ENCODE measurements at places on chromosomes 11 and 22.

- no peak overlapping the region for H3K4me3 ChIP-seq
- H3K27ac ChIP-seq: no peak overlapping the region
- H3K27me3 ChIP-seq: peaks cover 4% of the 10 kb centered on the region
- H3K4me1 ChIP-seq: no peaks in the 10 kb centered on the region
- DNase-seq: no peak
- H3K36me3 ChIP-seq: no peaks in the 10 kb centered on the region
Measured at GRCh38 chr11:69409812-69410645, 71.4 kb upstream of the LINC01488 start.

- peak; percentile 68 for DNase-seq
- peaks cover 11% of the 10 kb centered on the region for H3K4me1 ChIP-seq
- no peak overlapping the region for H3K27ac ChIP-seq
- H3K27me3 ChIP-seq: no peaks in the 10 kb centered on the region
- H3K36me3 ChIP-seq: no peaks in the 10 kb centered on the region
Measured at GRCh38 chr11:1772270-1773130, 8.8 kb upstream of the CTSD start.

GRCh38 chr22:49521787-49522224 lies 305.9 kb downstream of the BRD1 start:
- no peak for DNase-seq
- H3K36me3 ChIP-seq: no peaks in the 10 kb centered on the region
- no peak overlapping the region for H3K4me3 ChIP-seq
- H3K27ac ChIP-seq: no peak overlapping the region
- H3K4me1 ChIP-seq: no peaks in the 10 kb centered on the region

GRCh38 chr22:39083212-39084165 lies 6.4 kb downstream of the APOBEC3G start:
- H3K36me3 ChIP-seq: no peaks in the 10 kb centered on the region
- no peak overlapping the region for H3K4me3 ChIP-seq
- H3K4me1 ChIP-seq: 0 out of 2 replicates have a peak, but pooled peaks cover under 1% of the 10 kb centered on the region
- no peak overlapping the region for H3K27ac ChIP-seq
- no peaks in the 10 kb centered on the region for H3K27me3 ChIP-seq
- DNase-seq: no peak

GRCh38 chr11:126817096-126817495 lies 183.5 kb downstream of the KIRREL3 start:
- peaks cover 10% of the 10 kb centered on the region for H3K4me1 ChIP-seq
- H3K4me3 ChIP-seq: no peak overlapping the region
- no peaks in the 10 kb centered on the region for H3K36me3 ChIP-seq
- H3K27me3 ChIP-seq: peaks cover 33% of the 10 kb centered on the region
- H3K27ac ChIP-seq: no peak overlapping the region
- DNase-seq: no peak

DNA sequence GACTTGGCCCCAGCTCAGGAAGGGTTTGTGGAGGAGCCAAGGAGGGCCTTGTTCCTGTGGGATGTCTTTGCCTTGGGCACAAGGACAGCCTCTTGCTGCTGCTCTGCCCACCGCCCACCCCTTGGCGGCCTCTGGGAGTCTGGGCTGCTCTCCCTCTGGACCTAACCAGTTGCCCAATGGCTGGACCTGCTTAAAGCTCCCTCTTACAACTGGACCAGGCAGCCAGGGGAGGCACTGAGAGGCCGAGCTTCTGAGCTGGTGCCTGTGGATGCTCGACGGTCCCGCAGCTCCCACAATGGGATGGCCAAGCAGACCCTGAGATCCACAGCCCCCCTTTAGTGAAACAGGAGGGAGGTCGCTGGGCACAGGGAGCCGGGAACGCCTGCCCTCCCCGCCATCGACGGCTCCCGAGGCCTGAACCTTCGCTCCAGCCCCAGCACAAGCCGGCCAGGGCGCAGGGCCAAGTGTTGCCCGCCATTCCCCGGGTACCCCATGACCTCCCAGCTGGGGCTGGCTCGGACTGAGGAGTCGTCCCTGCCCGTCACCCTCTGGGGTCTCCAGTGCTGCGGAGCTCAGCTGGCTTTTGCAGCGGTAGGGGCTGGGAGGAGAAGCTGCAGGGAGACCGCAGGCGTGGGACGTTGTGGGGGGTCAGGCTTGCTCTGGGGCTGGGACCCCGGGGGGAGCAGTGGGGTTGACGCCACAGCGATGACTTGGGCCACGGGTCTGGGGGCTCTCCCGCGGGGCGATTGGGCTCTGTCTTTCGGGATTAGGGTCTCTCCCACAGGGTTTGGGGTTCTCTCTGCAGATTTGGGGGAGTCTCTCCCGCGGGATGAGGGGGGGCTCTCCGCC lies 584 bp upstream of the GAL start:
- no peak overlapping the region for H3K27ac ChIP-seq
- no peaks in the 10 kb centered on the region for H3K4me1 ChIP-seq
- no peak for DNase-seq
- no peaks in the 10 kb centered on the region for H3K36me3 ChIP-seq

DNA sequence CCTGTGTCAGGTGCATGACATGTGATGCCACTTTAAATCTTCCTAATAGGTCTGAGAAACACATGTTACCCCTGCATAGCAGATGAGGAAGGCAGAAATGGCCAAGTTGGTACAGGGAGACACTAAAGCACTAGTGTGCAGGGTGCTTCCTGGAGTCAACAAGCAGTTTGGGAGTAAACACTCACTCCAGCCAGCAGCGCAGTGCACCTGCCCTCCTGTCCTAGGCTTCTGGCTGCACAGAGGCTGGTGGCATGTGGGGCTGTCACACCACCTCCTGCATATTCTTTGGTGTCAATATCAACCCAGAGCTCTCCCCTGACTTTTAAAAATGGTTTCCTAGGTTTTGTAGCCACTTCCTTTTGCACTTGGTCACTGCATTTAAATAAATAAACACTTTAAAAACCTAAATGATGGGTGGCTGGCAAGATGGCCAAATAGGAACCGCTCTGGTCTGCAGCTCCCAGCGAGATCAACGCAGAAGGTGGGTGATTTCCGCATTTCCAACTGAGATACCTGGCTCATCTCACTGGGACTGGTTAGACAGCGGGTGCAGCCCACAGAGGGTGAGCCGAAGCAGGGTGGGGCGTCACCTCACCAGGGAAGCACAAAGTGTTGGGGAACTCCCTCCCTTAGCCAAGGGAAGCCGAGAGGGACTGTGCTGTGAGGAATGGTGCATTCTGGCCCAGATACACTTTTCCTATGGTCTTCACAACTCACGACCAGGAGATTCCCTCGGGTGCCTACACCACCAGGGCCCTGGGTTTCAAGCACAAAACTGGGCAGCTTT lies 33.5 kb downstream of the GAB4 start:
- H3K27me3 ChIP-seq: no peaks in the 10 kb centered on the region
- no peaks in the 10 kb centered on the region for H3K36me3 ChIP-seq
- no peak overlapping the region for H3K4me3 ChIP-seq
- DNase-seq: no peak
- no peaks in the 10 kb centered on the region for H3K4me1 ChIP-seq
- H3K27ac ChIP-seq: no peak overlapping the region

Data from DND-41 (cell line).